ENCODE measurements at places on chromosomes 5 and 9.

GRCh38 chr5:130278136-130278535 lies 373.9 kb downstream of the CHSY3 start:
- peak; percentile 13 for DNase-seq

DNA sequence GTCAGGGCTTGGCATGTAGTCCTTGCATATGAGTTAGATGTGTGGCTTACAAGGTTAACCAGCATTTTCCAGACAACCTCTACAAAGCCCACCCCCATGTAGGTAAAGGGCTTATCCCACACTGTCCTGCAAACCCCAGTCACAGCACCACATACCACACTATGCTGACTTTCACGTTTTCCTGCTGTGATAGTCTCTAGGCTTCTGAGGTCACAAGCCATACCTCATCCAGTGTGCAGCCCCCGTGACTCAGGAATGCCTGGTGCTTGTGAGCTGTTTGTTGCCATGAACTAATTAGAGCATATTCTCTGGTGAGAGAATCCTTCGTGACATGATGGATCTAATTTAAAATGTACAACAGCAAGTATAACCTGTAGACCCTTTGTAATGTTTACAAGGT lies 50.8 kb downstream of the ERAP1 start:
- peak; percentile 4 for DNase-seq

DNA sequence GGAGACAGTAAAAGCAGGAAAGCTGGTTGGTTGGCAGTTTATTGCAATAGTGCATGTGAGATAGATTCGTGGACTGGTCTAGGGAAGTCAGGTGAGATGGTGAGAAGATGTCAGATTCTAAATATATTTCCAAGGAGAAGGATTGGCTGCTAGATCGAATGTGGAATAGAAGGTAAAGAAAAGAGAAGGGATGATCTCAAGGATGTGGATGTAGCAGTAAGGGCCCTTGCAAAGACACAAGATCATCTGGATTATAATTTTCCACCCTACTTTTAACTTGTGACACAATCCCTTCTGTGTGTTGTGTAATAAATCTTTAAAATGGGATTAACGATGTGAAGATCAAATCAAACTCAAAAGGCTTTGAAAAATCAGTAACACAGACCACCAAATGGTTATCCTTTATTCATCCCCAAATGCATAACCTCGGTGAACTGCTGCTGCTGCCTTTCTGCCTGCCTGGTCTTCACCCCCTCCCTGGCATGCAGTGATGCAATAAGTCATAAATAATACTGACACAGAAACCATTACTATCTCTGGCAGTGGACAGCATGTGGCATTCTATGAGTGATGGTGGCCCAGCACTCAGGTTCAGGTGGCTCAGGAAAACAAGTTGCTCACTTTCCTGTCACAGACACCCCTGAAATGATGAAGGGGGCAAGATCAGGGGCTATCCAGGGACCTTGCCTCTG lies 178.4 kb downstream of the FAM114A2 start:
- DNase-seq: no peak

GRCh38 chr9:105344283-105344682 lies 99.8 kb downstream of the SLC44A1 start:
- DNase-seq: no peak

DNA sequence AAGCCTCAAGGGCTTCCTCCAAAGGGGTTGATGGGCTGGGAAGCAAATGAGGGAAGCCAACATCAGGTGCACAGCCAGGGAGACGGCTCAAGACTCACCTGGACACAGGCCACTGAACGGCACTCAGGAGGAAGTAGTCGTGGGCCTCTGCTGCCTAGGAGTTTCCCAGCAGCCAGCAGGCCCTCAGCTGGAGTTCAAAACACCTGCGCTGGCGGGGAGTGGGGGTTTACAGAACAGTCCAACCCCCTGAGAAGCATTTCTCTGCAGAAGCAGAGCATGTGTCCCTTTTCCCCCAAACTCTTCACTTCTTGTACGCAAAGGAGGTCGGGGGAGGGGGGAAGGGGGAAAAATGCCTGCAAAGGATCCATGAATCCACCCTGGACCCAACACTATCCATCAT lies 2.3 kb downstream of the WHRN start:
- no peak for DNase-seq

- DNase-seq: no peak
Measured at GRCh38 chr5:138664276-138664943, 88.8 kb upstream of the CTNNA1 start.

GRCh38 chr5:80959138-80959537 lies 1.0 kb upstream of the RASGRF2 start:
- DNase-seq: peak; percentile 16
